ENCODE measurements at places on chromosomes 2 and 18. TPM values are rescaled to one million over a fixed set of nuclear protein-coding genes. Genes with fewer than 3 reads are reported as not detected.

The UGT1A4 gene
- total RNA-seq, result not detected

The C2orf78 gene
- not detected for total RNA-seq

The NT5C1B gene
- not detected for total RNA-seq

The DNAJC5G gene
- 0.16 TPM for total RNA-seq

The GPR39 gene
- total RNA-seq, result 0.31 TPM

The ALPI gene
- total RNA-seq, result not detected

The NT5DC4 gene
- total RNA-seq, result not detected

The SULT1C4 gene
- 82.8 TPM for total RNA-seq

The CABYR gene
- total RNA-seq, result 3.7 TPM

The SNED1 gene
- 19.8 TPM for total RNA-seq

The HTR2B gene
- 0.32 TPM for total RNA-seq

The OSBPL1A gene
- total RNA-seq, result 6.8 TPM

The IL37 gene
- not detected for total RNA-seq

The LYPD6B gene
- not detected for total RNA-seq
